ENCODE measurements at places on chromosomes 4 and X.

DNA sequence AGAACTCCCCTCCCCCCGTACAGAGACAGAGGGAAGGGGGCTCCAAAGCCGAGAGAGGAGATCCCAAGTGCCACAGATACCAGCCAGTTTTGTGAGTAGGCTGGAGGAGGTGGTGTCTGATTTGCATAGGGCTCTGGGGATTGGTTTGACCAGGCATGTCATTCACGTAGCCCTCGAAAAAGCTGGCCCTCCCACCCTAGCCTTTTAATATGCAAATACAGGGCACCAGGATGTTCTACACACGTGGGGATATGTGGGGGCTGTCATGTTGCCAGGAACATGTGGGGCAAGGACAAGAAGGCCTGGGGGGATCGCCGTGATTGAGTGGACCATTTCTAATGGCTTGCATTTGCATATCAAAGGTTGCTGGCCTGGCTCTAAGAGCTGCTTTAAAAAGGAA lies 272.9 kb downstream of the PPP1R2C start:
- no peak for DNase-seq

GRCh38 chr4:679104-679481 lies 4.8 kb downstream of the MYL5 start:
- no peak for DNase-seq

GRCh38 chrX:154117566-154117965 lies 20.0 kb upstream of the MECP2 start:
- no peak for DNase-seq

GRCh38 chr4:35757836-35758235 lies 486.5 kb downstream of the ARAP2 start:
- DNase-seq = no peak

DNA sequence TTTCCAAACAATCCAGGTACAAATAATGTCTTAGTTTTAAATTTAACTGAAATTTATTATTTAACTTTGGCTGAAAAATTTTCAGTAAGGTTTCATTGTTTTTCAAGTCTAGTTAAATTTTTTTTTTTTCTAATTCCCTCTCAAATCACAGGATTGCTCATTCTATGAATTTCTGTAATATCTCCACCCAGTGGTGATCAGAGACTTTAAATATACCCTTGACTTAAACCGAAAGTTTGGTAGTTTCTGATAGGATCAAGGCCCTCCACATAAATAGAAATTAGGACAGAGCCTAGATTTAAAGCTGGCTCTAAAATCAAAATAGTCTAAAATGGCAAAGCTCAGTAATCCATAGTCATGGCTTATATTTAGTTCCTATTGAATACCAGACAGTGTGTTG lies 175.4 kb downstream of the TBCK start:
- DNase-seq = no peak

DNA sequence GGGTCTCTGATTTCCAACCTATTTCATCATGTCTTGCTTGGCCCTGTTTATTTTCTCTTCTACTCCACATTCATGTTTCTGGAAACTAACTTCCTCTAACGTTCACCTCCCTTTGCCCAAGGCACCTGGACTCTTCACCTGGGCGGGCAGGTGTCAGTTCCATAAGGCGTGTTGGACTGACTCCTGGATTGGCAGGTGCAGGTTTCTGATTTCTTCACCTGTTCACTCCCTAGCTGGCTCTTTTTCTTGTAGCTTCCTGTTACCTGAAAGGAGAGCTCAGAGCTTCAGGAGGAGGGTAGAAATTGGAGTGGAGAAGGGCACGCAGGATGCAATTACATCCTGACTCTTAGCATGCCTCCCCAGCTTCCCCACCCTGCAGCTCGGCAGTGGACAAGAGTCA lies 350.8 kb upstream of the KLF3 start:
- no peak for DNase-seq

- DNase-seq = no peak
Observed at GRCh38 chrX:22397566-22397965, 124.9 kb downstream of the CBLL2 start.

GRCh38 chr4:37453281-37453998 lies 208.9 kb downstream of the NWD2 start:
- DNase-seq = no peak

- DNase-seq = no peak
Observed at GRCh38 chr4:139973616-139974015, 180.4 kb downstream of the MAML3 start.

DNA sequence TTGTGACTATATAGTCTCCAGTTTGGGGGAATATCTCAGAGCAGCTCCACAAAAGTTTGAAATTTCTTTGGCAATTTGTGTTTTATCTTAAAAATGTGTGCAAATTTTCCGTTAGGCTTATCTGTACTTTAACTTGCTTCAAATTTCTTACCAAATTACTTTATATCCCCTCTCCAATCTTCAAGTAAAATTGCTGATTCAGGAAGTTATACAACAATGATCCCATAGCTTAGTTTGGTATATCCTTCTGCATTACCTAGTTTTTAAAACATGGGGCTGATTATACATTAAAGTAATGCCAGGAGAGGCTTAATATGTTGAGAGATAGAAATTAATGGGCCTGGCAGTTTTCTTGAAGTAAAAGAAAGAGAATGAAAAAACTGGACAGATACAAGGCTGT lies 66.6 kb downstream of the TAF1 start:
- no peak for DNase-seq

- DNase-seq = no peak
Observed at GRCh38 chr4:147198411-147199051, 252.9 kb upstream of the TTC29 start.

DNA sequence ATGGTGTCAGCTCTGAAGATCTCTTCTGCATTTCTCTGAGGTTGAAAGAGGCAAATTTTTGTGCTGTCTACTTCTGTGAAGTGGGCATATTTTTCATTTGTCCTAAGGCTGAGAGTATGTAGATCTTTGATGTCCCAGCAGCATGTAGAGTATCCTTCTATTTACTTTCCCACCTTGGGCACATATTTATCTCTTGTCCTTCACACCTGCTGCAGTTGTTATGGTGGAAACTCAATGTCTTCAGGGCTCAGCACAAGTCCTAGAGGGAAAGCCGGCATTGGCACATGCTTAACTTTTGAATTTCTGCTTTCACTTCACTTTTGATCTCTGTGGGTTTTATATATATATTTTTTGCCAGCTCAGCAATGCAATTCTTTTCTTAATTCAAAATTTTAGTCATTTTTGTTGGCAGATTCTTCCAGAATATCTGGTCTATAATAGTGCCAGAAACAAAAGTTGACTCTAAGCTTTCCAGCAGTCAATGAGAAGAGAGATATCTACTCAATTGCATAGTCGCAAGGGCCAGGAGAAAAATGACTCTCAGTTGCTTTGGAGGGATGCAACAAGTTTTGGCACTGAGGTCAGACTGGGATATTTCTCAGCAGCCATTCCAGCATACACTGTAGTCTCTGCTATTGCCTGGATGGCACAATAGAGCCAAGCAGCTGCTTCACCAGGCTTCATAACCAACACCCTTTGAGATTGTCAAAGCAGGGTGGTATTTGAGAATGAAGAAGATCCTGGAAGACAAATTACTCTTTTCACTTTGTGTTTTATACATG lies 127.8 kb upstream of the FAT1 start:
- no peak for DNase-seq

All from ascending aorta (tissue), 2 donors.